ENCODE measurements at places on chromosomes 11 and 22.

DNA sequence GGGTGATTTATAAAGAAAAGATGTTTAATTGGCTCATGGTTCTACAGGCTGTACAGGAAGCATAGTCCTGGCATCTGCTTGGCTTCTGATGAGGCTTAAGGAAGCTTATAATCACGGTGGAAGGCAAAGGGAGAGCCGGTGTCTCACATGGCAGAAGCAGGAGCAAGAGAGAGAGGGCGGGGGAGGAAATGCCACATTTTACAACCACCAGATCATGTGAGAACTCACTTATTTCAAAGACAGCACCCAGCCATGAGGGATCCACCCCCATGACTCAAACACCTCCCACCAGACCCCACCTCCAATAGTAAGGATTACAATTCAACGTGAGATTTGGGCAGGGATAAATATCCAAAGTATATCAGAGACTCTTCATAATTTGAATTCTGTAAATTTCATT, 200.7 kb downstream of the MSANTD4 start:
- no peak for DNase-seq

DNA sequence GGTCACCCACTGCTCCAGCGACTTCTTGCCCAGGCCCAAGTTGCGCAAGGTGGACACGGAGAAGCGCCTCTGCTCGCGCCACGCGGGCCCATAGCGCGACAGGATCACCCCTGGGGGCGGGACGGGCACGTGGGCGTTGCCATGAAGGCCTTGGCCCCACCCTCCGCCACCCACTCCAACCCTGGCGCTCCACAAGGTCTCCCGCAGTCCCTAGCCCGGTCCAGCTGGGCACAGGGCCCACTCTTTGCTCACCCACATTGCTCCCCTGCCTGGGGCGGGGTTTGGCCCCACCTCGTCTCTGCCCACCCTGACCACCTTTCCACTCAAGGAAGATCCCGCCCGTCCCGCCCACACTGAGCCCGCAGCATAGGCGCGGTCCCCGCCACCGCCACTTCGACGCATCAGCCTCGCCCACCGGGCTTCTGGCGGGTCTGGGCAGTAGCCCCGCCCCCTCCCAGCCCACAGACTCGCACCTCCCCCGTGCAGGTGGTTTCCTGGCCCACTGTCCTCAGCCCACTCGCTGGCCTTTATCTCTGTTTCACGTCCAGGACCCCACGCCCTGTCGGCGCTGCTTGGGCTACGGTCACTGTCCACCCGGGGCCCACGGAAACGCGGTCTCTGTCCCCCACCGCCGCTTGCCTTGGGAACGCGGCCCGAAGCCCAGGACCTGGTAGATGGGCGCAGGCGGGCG, 12.3 kb upstream of the CYP2D6 start:
- DNase-seq = no peak

GRCh38 chr22:49761836-49762235, 65.8 kb downstream of the BRD1 start:
- DNase-seq = no peak

DNA sequence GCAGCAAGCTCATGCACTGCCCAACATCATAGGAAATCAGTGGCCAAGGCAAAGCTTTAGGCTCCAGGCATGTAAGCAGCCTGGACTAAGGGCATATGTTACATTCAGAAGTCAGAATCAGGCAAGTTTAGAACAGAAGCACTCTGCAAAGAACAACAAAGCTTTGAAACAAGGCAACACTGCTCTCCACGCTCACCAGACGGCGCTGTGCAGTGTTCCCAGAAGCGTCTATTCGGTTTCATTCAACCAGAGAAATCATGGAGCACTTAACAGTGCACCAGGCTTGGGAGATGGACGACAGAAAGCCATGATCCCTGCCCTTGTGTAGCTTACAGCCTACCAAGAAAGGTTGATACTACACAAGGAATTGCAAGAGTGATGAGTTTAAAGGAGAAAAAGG, 555.8 kb downstream of the BUD13 start:
- DNase-seq = no peak

- DNase-seq = no peak
These were observed 62.8 kb downstream of the TEAD1 start for GRCh38 chr11:12737024-12737423.

- DNase-seq = no peak
These were observed 28.4 kb downstream of the IZUMO1R start for GRCh38 chr11:94332814-94333213.

GRCh38 chr11:74675761-74676160, 55.5 kb downstream of the CHRDL2 start:
- no peak for DNase-seq

GRCh38 chr11:134097166-134097565, 28.3 kb downstream of the JAM3 start:
- DNase-seq = no peak

GRCh38 chr11:33695051-33695566, 5.5 kb downstream of the C11orf91 start:
- DNase-seq = no peak

DNA sequence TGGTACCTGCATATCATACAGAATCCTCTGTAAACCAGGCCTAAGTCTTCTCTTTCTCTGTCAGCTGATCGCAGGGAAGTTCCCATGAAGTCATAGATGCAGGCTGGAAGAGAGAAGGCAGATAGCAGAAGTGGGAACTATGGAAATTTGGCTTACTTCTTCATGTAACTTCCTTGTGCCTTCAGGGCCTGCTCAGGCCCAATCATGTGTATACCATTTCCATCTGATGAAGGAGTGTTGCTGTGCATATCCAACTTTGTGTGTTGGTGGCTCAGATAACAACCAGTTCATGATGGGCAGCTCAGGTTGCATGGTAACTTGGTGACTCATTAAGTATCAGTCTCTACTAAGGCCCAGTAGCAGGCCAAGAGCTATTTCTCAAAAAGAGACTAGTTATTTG, 53.1 kb upstream of the CEP295 start:
- DNase-seq = no peak

GRCh38 chr11:74311352-74311926, at the start of gene P4HA3:
Gene P4HA3 (minus strand): TSS chr11:74311640. CDS start chr11:74311611, 29 bp downstream.
- DNase-seq = no peak

DNA sequence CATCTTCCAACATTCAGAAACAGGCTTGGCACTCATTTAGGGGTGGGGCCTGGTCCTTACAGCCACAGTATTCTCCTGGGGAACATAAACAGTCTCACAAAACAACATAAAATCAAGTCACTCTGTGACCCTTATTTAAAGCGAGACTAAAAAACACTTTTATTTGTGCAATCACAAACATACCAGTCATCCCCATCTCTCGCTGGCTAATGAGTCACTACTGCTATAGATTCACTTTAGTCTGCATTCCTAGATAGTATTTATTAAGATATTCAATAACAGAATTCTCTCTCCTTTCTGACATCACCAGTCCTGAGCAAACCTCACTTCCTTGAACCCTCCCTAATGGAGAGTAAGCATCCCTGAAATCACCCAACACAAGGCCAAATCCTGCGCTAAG, 68.0 kb downstream of the ZBTB44 start:
- DNase-seq = no peak

DNA sequence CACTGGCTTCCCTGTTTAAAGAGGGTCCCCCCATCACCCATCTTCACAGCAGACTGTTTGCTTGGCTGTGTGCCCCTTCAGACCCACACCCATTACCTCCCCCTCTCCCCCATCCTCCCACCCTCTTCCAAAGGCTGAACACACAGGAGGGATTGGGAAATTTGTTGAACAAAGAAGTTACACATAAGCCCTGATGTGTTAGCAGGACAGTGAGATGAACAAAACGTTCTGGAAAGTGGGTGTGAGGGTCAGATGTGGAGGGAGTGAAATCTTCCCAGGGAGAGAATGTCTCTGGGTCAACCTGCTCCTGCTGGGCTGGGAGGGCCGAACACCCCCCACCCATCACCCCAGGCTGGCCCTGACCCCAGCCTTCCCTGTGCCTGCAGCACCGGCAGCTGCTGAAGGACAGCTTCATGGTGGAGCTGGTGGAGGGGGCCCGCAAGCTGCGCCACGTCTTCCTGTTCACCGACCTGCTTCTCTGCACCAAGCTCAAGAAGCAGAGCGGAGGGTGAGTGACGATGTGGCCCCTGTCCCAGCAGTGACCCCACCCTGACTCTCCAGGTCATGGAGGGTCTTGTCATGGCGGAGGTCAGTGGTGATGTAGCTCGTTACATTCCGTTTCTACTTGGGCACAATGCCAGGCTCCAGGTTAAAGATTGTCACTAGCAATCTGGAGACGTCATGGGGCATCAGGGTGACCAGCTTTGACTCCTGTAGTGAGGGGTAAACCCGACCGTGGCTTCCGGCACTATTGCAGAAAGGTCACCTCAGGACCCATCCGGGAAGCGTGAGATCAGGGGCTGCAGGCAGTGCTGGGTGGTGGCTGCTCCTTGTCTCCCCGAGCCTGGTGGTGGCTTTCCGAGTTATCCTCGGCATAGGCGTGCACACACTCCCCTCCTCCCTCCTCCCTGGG, 103.5 kb downstream of the BCR start:
- DNase-seq = no peak

- no peak for DNase-seq
These were observed 6.4 kb downstream of the MMP12 start for GRCh38 chr11:102868339-102868738.

DNA sequence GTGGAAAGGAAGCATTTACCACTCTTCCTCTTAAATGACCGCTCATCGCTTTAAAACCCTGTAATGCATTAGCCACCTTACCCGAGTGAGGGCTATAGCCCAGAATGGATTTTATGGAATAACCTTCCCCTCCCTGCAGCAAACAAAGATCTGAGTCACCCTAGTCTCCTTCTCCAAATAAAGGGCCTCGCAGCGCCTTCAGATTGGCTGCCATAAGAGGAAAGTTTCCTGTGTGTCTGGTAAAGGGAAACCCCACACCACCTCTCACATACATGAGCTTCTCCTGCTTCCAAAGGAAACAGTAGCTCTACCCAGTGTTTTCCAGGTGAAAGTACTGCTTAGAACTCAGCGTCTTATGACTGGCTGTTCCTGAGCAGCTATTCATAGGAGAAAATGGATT, 47.8 kb downstream of the PPP2R1B start:
- no peak for DNase-seq

- DNase-seq = no peak
These were observed 10.3 kb upstream of the PNPLA5 start for GRCh38 chr22:43901976-43902643.

GRCh38 chr22:28899199-28899853, 16.0 kb downstream of the ZNRF3 start:
- DNase-seq = no peak

DNA sequence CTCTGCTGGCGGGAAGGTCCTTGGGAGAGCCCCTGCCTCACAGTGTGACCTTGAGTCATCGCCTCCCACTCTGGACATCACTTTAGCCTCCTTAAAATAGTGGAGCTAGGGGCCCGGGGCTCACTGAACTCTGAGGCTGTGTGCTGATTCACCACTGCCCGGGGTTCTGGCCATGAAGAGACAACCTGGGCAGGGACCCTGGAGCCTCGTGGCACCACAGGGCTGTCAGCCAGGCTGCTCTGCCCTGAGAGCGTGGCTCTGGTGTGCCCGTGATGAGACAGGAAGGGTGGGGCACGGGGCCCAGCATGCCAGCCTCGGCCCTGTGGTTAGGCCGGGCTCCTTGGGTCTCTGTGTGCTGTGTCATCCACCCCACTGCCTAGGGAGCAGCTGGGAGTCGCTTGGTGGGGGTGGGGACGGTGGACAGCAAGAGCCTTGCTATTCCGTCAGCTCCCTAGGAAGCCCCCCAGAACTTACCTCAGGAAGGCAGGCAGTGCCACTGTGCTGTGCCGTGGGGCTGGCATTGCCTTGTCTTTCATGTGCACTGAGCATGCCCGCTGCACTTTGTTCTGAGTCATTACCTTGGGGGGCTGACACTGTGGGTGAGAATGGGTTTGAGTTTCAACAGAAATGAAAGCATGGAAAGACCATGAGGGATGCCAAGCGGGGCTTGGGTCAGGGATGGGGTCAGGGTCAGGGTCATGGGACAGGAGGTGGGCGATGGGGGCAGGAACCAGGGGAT, 31.7 kb downstream of the TPCN2 start:
- no peak for DNase-seq

- no peak for DNase-seq
These were observed 70.8 kb downstream of the RAB38 start for GRCh38 chr11:88104408-88104807.

GRCh38 chr11:130915603-130916237, 559 bp downstream of the SNX19 start:
- DNase-seq = no peak

GRCh38 chr11:25838918-25839625, 492.9 kb upstream of the ANO3 start:
- DNase-seq = no peak

DNA sequence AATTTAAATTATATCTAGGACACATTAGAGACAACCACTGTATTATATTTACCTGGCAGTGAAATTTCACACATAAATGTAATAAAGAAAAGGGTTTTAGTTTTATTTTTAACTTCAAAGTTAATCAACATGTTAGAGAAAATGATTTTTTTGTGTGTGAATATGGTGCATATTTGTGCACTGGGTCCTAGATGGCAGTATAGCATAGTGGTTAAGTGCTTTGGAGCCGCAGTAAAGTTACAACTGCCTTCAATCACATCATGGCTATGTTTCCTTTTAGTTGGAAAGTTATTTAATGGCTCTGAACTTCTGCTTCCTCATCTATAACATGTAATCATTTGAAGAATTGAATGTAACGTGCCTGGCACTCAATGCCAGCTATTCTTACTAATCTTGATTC, 108.9 kb upstream of the DDI1 start:
- DNase-seq = no peak

- DNase-seq = no peak
These were observed 1.6 kb downstream of the SUN2 start for GRCh38 chr22:38753948-38754750.

DNA sequence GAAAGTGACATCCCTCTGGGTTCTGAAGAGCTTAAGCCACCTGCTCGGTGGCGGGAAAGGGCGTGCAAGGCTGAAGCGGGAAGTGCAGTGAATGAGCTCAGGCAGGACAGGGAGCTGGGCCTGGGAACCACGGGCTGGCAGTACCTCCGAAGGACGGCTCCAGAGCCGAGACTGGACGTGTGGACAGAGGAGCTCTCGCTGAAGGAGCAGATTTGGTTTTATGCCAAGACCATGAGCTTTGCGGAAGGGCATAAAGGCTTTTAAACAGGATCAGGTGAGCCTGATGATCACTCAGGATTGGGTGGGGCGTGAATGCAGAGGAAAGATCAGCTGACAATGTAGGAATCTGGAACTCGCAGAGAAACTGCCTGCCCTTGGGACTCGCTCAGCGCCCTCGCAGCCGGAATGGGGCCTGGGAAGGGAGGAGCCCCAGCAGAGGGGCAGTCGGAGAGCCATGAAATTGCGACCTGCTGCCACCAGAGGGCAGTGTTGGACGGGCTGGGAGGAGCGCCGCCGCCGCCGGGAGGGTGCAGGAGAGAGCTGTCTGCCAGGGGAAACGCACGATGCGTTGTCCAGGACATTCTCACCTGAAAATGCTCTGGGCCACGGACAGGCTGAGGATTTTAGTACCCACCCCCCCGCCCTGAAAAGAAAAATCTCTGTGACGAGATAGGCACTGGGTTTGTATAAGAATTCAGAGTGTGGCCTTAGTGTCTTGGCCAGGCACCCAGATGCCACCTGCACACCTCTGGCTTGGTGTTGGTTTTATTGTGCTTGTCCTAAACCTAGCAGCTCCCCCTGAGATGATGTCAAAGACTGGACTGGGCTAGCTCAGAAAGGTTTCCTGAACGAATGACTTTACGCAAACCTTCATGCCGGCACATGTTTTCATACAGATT, 324.4 kb downstream of the NTM start:
- no peak for DNase-seq
